CD4-positive, alpha-beta T cell treated with Interleukin-4 for 1 hour (primary cell): ENCODE measurements at places on chromosomes 7 and 10.
A peak's percentile ranks its signal among the peaks of the same experiment; 100 is the strongest.

DNA sequence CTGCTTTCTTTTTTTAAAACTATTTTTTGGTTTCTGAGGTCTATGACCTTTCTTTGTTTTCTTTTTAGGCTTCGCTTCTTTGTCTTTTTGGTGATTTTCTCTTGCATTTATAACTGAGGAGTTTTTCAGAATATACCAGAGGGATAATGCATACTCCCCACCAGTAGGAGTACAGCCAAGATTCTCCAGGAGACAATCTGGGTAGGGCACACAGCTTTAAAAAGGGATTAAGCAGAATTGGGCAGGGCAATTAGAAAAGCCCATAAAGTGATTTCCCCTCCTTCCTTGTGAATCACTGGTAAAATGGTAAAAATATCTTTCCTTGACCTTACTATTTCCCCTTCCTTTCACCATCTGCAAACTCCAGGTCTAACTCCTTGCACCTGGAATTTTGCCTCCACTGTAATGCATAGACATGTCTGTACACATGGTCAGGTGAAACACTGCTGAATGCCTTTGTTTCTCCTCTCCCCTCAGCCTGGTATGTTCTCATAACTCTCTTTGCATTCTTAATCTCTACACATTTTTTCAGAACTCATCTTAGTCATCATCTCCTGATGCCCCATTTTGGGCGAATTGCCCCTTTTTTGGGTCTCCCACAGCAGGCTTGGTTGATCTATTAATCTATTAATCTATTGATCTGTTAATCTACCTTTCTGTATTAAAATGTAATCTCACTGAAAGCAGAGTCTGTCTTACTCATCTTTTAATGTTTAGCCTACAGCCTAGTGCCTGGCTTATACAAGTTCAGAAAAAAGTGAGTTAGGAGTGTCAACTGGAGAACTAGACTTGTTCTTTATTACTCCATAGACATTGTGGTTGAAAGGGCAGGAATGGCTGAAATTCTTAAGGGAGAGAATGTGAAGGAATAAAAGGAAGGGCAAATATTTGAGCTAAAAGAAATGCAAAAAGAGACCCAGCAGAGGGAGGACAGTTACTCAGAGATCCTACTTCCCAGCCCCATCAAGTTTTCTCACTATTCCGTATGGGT is 64.6 kb downstream of the MDFIC start:
- no peak for DNase-seq

DNA sequence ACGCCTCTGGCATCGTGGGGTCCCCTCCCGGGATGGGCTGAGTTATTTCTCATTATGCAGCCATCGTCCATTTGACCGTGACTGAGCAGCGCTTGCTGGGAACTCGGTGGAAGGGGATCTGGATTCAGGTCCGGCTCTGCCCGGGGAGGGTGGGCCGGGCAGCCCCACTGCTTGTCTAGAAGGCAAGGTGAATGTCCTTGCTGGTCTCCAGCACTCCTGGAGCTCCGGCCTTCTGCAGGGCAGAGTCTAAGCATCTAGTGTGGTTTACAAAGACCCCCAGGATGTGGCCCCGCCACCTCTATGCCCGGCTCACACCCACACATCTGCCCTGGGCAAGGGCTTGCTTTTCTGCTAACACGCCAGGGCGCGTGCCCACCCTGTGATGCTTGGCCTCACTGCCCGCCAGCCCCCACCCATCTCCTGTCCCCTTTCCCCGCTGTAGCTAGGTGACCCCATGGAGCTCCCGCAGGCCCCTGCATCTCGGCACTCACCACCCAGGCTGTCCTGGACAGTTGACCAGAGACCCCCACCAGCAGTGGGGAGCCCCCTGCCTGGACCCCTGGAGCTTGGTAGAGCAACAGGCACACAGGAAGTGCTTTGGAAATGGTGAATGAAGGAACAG is 151.0 kb upstream of the CHST15 start:
- no peak for DNase-seq

DNA sequence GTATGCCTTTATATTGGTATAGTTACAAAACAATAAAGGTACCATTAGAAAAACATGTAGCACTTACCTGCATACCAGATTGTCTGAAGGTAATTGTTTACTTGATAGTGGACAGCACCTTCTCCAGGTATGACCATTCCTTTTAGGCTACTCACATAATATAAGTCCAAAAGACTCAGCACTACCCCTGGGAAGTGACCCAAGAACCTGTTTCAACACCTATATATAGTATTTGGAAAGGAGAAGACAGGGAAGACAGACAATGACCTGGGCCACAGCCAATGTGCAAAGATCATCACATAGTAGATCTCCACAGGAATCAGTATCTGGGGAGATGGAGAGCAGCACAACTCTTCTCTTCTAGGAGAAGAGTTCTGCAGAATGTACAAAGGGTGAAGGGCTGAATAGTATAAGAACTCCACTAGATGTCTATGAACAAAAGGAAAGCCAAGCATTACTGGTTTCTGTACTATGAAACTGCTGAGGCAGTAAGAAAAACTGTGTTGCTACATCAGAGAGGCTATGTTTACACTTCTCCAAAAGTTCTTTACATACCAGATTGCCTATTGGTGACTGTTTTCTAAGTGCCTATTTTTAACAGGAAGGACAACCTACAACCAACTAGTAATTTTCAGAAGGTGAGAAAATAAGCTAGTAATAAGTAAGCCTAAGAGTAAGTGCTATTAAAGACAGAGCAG is 159.2 kb downstream of the BTAF1 start:
- no peak for DNase-seq

GRCh38 chr7:67392596-67393438 is 396.2 kb downstream of the TYW1 start:
- DNase-seq: no peak

DNA sequence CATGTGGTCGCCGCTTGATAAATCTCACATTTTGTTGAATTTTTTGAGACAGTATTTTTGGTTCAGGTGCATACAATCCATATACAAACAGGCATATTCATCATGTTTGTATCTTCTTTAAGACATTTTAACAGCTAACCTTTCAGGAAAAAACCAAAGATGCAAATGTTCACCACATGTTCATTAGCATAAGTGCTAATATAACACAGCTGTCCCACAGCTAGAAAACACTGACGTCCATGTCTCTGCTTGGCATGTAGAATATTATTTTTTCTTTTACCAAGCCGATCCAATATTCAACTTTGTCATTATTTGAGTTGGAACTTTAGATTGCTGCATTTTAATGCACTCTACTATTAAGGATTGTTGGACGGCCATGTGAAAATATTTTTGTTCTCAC is 31.2 kb downstream of the BMPER start:
- no peak for DNase-seq

GRCh38 chr10:97234400-97234799 is 48.6 kb upstream of the SLIT1 start:
- peak; percentile 29 for DNase-seq
